ENCODE measurements at places on chromosomes 16 and 17.

DNA sequence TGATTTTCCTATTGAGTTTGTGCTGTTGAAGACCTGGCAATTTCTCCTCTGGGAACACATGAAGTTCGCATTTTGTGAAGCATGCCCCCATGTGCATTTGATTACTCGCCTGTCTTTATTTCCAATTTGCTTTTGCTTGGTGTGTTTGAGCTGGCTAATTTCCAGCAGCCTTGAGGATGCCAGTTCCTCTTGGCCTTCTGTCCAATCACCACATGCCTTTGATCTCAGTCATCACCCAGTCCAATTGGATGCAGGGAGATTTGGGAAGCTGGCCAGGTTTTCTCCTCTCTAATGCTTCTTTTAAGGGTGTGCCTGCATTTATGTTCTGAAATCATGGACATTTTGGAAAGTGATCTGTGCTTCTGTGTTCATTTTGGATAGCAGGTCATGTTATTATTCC is 3.8 kb upstream of the TMEM100 start:
- DNase-seq = peak; percentile 62

DNA sequence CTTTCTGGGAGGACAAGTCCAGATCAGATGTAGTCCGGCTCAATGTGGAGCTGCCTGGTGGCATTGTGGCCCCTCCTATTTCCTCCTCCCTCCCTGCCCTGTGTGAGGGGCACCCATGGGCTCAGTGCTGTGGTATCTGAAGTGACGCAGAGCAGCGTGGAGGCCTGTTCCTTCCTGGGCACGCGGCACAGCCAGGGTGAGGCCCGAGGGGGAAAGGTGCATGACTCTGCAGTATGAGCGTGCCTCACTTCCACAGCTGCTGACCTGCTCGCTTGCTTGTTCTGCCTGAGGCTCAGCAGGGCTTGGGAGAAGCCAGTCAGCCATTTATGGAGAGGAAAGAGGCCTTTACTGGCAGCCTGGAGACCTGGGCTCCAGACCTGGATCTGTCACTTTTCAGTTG is 11.7 kb downstream of the TMEM238L start:
- no peak for DNase-seq

GRCh38 chr16:78900044-78900811 is 700.3 kb downstream of the MAF start:
- DNase-seq = no peak

DNA sequence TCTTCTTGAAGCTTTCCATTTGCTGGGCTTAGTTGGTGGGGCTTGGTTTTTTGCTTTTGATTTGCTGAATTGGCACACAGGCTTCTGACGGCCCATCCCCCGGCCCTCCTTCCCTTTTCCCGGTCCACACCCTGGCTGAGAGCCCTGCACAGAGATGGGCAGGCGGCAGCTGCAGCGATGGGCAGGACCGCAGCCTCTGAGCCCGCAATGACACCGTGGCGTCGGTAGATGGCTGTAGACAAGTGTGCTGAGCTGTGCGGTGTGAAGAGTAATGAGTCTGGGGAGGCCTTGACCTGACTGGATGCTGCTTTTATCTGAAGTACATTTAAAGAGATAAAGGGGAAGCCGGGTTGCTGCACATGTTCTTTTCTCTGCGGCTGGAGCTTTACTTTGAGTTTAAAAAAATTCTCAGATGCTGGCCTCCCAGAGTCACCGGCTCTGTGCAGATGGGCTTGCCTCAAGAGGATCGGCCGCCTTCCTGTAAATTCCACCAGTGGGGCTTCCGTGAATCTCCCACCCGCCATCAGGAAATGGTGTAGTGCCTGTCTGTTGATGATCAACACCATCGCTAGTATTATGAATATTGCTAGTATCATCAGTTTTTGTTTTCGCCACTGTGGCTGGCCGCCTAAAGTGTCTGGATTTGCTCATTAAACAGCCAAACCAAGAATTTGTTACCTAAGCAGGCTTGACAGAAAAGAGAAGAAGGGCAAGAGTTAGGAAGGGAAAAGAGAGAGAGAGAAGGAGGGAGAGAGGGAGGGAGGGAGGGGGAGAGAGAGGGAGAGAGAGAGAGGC is 245.6 kb upstream of the RBFOX1 start:
- peak; percentile 71 for DNase-seq

- DNase-seq = peak; percentile 74
These were observed 10.5 kb upstream of the KRT19 start for GRCh38 chr17:41538565-41538991.

DNA sequence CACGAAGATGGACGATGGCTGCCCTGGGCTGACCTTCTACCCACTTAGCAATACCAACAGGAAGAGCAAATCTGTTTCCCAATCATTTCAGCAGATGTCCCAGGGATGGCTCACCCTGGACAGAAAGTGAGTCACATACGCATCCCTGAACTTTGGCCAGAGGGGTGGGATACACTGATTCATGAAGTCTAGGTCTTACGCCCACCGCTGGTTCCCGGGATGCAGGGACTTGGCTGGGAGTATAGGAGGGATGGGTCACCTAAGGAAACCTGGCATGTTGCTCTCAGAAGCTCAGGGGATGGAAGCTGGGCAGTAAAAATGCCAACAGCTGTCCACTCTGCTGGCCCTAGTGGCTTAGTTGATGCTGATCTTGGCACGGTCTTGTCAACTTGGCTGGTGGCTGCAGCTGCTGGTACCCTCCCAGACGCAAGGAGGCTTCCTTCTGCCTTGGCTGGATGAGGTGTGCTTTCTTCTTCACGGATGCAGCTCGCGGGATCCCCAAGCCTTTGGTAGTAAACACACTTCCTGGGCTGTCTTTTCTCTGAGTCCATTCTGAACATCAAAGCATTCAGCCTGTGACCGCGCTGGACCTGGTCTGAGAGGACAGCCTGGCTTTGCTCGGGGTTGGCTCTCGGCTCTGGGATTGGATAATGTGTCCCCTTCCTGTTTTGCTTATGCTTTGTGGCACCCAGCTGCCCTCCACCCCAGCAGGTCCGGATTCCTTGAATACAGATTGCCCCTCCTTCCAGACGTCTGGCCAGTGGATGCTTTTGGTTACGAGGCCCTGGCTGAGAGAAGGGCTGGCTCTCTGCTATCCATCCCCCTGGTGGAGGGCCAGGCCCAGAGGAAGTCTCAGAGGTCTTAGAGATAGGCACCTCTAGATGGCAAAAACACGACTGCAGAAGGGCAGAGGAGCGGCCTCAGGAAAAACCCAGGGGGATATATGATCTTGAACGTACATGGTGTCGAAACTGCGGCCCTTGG is 71.5 kb downstream of the RAP1GAP2 start:
- no peak for DNase-seq

DNA sequence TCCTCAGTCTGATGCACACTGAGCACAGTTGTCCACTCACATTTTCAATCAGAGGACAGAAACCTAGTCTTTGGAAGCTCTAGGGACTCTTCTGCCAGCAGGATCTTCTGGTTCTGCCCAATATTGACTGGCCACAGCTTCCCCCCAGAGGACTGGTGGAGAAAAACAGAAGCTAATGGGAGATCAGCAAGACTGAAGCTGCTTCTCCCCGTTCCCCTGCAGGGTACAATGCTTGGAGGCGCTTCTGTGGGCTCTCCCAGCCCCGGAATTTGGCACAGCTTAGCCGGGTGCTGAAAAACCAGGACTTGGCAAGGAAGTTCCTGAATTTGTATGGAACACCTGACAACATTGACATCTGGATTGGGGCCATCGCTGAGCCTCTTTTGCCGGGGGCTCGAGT is 10.3 kb downstream of the EPX start:
- DNase-seq = no peak

- DNase-seq = no peak
These were observed 13.2 kb downstream of the USP6 start for GRCh38 chr17:5128905-5129535.

DNA sequence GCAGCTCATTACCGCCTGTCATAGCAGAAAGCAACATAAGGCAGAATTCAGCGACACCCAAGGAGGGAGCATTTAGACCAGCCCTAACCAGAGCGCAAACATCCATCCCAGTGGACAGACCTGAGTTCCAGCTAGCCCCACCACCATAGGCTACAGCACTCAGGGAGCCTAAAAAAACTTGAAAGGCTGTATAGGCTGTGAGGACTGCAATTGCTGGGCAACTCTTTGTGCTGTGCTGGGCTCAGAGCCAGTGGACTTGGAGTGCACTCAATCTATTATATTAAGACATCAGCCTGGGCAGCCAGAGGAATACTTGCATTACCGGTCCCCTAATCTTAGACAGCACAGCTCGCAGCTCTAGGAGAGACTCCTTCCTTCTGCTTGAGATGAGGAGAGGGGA is 207.3 kb downstream of the KIF2B start:
- no peak for DNase-seq

DNA sequence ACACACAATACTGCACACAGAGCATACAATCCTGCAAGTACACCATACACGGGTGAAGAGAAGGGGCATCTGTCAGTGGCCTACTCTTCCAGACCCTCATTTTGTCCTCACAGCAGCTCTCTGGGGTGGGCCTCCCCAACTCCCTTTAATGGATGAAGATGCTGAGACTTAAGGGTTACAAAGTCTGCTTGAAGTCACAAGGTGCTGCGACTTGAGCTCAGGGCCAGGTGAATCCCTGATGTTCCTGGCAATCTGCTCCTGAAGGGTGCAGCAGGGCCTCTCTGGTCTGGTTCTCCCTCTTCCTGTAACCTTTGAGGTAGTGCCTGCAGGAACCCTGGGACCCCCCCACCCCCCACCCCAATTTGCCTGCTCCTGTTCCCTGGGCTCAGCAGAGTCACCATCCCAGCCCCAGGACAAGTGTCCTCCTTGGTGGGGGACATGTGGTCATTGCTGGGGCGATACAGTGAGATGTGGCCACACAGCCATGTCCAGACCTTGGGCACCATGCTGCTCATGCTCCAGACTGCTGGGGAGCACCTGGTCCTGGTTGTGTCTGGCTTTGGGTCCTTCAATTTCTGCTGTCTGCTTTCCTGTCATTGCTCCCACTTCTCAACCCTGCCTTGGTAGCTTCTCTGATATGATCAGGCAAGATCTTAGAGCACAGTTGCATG is 107.5 kb downstream of the METRNL start:
- DNase-seq = no peak

- DNase-seq = no peak
These were observed 7.6 kb downstream of the ZFPM1 start for GRCh38 chr16:88460496-88461330.

- no peak for DNase-seq
These were observed 392.7 kb downstream of the CPPED1 start for GRCh38 chr16:12410837-12411490.

GRCh38 chr17:61481421-61481820 is 29.2 kb downstream of the TBX4 start:
- DNase-seq = no peak

DNA sequence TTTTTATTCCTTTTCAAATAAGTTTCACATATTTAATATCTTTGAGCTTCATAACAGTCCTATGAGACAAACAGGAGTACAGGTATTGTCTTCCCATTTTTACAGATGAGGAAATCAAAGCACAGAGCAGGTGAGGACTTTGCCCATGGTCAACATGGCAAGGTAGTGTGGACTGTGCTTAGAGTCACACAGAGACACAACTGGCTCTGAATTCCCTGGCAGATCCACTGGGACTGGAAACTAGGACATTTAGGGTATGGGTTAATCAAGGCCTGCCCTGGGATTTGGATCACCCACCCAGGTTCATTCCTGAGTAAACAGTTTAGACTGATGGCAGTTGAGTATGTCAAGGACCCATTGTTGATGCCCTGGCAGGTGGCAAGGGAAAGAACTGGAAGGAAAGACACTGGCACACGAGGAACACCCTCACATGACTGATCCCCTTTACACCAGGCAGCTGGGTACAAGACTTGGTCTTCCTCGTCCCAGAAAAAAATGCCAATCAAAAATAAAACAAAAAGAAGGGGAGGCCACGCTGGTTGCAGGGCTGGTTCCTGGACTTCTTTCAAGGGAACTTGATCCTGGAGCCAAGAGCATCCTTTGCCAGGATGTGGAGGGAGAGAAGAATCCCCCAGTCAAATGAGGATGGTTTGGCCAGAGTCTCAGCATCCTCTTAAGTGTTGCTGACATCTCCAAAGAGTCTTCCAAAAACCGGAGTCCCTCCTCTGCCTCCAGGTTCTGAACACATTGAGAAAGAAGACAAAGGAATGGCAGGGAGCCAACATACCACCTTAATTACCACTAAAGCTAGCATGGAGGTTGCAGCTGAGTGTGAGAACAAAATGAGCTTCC is 34.9 kb downstream of the CHD9 start:
- DNase-seq = no peak

DNA sequence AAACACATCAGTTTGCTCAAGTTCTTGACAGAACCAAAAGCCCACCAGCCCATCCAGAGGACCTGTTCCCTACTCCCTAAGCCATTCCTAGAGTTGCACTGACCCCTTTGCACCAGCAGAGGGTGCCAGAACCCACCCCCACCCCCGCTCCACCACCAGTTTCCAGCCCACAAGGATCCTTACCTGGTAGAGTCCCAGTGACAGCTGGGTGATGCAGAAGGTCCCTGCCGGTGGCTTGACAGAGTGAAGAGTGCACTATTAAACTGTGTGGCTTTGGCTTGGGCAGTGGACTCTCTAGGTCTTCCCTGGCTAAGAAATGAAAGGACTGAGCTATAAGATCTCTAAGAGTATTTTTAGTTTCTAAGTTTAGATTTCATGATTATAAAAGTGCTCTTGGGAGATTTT is 73.3 kb upstream of the MTMR4 start:
- peak; percentile 89 for DNase-seq

DNA sequence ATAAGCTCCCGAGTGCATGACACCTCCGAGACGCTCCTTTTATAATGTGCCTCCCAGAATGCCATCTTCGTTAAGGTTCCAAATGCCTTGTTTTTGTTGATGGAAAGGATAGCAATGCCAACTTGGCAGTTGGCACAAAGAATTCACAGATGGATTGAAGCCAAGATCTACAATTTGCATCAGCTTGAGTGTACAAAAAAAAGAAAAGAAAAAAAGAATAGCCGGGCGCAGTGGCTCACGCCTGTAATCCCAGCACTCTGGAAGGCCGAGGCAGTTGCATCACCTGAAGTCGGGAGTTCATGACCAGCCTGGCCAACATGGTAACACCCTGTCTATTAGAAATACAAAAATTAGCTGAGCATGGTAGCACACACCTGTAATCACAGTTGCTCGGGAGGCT is 7.6 kb downstream of the TBC1D16 start:
- DNase-seq = no peak

GRCh38 chr16:10590342-10590741 is 9.9 kb upstream of the EMP2 start:
- DNase-seq = no peak

- no peak for DNase-seq
These were observed 78.5 kb downstream of the MRC2 start for GRCh38 chr17:62705778-62706597.

DNA sequence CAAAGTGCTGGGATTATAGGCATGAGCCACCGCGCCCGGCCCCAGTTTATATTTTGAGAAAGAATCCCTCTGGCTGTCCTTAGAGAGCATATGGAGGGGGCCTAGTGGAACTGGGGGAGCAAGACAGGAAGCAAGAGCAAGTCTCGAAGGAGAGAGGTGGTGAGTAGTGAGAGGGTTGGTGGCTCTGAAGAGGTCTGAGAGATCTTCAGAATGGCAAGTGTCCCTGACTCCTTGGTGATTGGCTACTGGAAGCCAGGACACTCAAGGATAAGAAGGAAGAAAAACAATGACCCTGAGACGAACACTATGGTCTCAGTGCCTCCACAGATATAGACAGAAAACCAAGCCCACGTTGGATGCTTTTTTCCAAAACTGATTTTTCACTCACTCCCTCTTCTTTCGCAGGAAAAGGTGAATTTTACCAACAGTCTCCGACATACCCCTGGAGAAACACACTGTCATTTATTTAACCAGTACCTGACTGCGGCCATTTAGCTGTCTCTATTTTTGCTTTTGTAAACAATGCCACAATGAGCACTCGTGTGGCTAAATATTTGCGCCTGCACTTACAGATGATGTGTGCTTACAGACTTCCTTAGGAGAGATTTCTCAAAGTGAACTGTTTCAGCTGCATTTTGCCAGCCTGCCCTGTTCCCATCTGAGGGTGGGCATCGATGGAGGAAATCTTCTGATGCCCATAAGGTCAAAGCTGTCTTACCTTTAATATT is 15.9 kb upstream of the DOK4 start:
- DNase-seq = no peak

All from urothelium cell line (cell line).